ENCODE measurements at places on chromosomes 6 and 20.

- no peak for DNase-seq
Measured at GRCh38 chr20:48049641-48050040, 264.4 kb upstream of the SULF2 start.

- DNase-seq = no peak
Measured at GRCh38 chr6:8758412-8758811, 323.1 kb upstream of the SLC35B3 start.

- no peak for DNase-seq
Measured at GRCh38 chr20:48750941-48751635, 76.7 kb downstream of the PREX1 start.

- DNase-seq = no peak
Measured at GRCh38 chr6:162849269-162849668, 121.5 kb downstream of the PACRG start.

- no peak for DNase-seq
Measured at GRCh38 chr6:107345393-107345792, 114.0 kb downstream of the PDSS2 start.

All from HT-29 (cell line).